ENCODE measurements at places on chromosomes 6 and 20.
A peak's percentile ranks its signal among the peaks of the same experiment; 100 is the strongest.

DNA sequence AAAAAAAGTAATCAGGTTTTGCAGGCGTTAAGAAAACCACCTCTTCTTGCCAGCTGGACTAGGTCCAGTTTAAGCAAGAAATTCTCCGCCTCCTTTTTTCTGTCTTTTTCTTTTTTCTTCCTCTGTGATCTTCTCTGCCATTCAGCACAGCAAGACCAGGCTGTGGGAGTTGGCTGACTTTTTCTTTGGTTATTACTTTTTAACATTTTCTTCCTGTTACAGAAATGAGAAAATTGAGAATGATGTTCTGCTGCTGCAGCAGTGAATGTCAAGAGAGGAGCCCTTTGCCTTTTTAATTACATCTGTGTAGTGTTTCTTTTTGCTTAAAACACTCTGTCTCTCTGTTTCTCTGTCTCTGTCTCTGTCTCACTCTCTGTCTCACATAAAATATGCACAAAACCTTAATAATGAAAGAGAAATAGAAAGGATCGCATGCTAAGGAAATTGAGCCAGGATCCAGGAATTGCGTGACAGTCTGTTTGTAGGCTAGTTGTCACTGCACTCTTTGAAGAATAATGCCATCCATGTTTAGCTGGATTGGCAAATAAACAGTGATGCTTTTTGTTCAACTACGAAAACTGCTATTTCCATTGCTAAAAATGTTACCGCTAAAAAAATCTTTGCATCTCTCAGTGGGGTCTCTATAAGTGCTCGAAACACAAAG is 103.2 kb upstream of the SUPT3H start:
- DNase-seq, result no peak

DNA sequence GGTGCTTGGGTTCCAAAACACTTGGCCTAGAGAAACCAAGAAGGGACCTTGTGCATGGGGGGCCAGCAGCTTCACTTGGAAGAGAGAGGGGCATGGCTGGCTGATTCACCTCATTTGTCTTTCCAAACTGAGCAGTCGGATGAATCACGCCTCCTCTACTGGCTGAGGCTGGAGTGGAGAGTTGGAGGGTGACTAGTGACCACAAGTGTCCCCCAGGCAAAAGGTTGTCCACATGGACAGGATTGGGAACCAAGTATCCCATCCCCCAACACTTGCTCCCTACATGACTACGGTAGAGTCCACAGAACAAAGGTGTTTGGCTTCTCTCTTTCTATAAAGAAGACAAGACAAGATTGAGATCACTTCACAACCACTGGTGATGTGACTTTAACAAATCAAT is 875.6 kb downstream of the QKI start:
- no peak for DNase-seq

- DNase-seq, result no peak
Measured at GRCh38 chr20:9270831-9271230, 201.9 kb downstream of the PLCB4 start.

- DNase-seq, result no peak
Measured at GRCh38 chr20:46260480-46260879, 47.8 kb downstream of the CDH22 start.

DNA sequence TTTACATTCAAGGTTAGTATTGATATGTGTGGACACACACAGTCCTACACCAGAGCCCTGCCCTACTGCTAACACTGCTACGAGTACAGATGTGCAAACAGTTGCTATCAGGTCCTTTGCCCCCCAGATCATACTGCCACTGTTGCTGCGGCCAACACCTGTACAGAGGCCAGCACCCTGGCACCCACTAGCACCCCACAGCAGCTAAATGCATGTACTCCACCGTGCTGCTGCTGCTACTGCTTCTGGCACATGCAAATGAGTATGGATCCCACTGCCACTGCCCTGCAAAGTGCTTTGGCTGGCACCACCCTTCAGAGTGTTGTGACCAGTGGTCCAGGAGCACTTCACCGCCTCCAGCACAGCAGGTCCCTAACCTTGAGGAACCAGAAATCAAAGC is 621.9 kb downstream of the GRIK2 start:
- DNase-seq, result no peak

- DNase-seq, result no peak
Measured at GRCh38 chr20:50694379-50695134, 3.2 kb upstream of the RIPOR3 start.

- no peak for DNase-seq
Measured at GRCh38 chr20:60822699-60823607, 429.1 kb upstream of the CDH4 start.

GRCh38 chr20:41428285-41428684 is 61.7 kb upstream of the EMILIN3 start:
- no peak for DNase-seq

GRCh38 chr20:24007758-24008157 is 19.2 kb upstream of the GGTLC1 start:
- no peak for DNase-seq

DNA sequence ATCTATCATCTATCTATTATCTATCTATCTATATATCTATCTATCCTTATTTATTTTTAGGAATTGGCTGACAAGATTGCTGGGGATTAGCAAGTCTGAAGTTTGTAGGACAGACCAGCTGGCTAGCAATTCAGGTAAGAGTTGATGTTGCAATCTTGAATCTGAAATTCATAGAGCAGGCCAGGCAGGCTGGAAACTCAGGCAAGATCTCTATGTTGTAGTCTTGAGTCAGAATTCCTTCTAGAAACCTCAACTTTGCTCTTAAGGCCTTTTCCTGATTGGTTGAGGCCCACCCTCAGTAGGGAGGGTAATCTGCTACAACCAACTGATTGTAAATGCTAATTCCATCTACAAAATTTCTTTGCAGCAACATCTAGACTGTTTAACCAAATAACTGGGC is 19.2 kb downstream of the MAPK13 start:
- no peak for DNase-seq

DNA sequence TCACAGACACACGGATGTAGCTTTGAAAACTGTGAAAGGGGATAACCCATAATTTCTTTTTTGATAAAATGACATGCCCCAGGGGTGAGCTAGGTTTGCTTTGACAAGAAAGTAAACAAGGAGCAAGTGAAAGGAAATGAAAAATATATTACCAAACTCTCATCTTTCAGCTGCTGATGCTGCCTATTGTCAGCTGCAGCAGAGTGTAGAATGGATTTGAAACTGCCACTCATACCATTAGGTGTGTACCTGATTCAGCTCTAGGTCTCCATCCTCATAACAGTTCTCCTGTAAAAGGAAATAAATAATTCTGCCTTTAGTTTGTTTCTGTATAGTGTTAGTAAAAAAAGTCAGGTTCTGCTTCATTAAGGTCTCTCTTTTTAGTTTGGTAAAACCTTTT is 415.1 kb upstream of the MARCKS start:
- no peak for DNase-seq

GRCh38 chr6:95577304-95578105 is at the start of gene MANEA:
Gene MANEA (plus strand): TSS chr6:95577535. CDS start chr6:95586440, 8,905 bp downstream.
- peak; percentile 58 for DNase-seq

GRCh38 chr6:3176562-3177355 is 19.4 kb upstream of the TUBB2A start:
- DNase-seq, result peak; percentile 14

DNA sequence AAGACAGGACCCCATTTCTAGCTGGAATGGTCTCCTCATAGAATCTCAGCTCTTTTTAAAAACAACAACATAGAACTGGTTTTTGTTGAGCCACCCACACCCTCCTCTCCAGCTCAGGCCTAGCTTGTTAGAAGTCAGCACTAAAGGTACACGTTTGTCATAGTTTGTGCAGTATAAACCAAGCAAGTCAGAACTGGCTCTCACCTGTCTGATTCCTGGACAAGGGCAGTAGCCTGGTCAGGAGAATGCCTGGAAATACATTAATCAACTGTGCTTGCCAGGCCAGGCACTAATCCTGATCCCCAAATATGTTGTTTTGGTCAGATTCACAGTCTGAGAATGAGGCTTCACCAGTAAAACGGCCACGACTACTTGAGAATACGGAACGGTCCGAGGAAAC is 296.7 kb downstream of the ZFAND3 start:
- DNase-seq, result no peak

DNA sequence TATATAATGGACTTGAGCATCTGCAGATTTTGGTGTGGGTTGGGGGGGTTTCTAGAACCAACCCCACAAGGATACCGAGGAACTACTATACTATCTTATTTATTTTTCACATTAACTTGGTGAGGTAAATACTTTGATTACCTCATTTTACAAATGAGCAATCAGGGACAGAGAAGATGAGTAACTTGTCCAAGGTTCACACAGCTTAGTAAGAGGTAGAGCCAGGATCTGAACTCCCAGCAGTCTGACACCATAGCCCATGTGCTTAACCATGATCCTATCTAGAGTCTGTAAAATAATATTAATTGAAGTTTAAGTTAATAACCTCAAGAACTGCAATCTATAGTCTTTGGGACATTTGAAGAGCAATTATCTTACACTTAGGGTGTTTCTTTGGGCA is 28.6 kb downstream of the DHX35 start:
- DNase-seq, result no peak

GRCh38 chr20:20872428-20872827 is 160.0 kb upstream of the RALGAPA2 start:
- no peak for DNase-seq

GRCh38 chr6:163862701-163863100 is 448.2 kb downstream of the QKI start:
- DNase-seq, result no peak

DNA sequence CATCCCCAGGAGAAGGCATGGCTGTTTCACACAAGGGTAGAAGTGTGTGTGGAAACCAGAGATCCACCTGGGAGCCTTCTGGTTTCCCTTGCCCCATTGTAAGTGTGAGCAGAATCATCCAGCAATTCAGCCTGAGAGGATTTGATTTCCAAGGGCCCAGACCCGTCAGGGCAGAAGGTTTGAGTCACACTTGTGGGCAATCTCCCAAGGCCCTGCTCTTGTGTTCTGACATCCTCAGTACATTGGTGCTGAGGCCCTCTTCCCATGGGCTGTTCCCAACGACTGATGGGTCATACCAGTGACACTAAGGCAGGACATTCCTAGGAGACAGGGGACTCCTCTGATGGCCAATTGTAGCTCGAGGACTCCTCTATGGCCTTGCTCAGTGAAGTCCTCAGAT is 58.2 kb upstream of the POLR1H start:
- DNase-seq, result no peak

DNA sequence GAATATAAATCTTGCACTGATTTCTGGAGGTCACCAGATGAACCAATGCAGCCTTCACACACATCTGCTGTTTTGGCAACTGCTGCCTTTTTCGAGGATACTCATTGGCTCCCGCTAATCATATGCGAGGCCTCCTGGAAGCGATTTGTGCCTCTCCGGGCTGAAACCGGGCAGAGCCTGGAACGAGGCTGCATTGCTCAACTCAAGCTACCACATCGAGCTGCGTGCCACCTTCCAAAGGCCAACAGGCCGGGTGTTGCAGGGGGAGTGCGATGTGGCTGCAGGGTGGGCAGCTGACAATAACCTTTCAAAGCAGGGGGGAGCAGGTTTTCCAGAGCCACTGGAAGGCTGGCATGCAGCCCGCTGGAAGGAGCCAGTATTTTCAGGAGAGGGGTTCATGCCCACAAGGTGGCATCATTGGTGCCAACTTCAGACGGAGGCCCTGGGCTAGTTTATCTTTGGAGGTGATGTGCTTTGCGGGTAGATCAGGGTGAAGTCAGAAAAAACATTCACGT is 122.6 kb upstream of the IFNGR1 start:
- DNase-seq, result peak; percentile 21

- DNase-seq, result no peak
Measured at GRCh38 chr6:81996414-81996813, 243.9 kb upstream of the TENT5A start.

DNA sequence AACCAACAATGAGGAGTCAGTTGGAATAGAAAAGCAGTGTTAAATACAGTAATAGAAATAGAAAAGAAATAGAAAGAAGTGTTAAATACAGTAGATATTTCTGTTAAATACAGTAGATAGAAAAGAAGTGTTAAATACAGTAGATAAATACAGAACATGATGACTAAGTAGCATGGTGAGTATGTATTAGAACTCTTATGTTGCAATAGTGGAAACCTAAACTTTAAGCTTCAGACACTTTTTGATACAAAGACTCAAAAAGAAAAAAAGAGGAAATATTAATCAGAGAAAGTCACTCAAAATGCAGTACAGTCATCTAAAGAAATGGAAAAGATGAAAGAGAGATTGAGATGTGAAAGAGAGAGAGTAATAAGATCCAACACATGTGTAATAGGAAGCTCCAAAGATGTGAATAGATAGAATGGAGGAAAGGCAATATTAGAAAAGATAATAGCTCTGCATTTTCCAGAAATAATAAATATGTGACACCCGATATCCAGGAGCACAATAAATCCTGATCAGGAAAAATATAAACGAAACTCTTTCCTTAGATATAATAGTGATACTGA is 131.5 kb upstream of the KCNK16 start:
- no peak for DNase-seq

DNA sequence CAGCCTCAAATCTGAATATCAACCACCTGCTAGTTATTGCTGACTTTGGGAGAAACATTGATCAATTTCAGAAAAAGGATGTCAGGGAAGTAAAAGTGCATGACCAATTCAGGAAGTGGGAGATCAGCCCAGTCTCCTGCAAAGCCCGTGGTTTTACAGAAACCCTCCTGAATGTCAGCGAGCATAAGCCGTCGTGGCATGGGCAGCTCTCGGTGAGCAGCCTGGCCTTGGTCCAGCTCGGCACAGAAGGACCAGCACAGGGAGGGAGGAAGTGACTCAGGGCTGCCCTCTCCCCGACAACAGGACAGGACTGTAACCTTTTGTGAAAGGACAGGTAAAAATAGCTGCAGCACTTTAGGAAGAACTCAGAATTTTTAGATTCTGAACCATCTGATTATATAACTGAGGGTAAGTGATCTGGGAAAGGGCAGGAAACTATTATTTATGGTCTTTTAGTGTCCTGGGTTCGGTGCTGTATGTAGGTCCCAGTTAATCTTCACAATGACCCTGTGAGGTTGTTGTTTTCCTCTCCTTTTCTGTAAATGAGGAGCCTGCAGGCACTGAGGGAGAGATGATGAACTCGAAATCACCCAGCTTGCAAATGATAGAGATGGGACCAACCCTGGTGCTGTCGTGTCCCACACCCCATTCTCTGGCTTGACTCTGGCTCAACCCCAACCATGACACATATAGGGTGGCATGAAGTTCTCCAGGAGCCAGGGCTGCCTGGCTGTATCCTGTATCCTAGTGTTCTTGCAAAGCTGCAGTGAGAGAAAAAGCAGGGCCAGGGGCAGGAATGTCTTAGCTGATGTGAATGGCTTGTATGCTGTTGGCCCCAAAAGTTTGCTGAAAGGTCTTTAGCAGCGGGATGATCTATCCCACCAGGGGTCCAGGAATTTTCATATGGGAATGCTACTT is 37.6 kb downstream of the NRN1 start:
- DNase-seq, result no peak

DNA sequence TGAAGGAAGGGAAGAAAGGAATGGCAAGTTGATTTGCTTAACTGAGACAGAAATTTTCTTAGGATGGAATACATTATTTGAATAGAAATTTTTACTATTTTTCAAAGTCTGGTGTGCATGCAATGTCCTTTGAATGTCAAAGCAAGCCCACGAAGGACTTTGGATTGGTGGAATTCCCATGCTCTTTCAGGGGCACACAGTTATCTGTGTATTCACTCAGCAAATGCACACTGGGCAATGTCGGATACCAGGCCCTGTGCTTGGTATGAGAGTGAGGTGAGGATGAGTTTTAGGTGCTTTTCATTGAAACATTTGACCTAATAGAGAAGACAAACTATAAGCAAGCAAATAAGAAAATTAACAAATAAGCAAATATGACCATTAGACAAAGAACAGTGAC is 73.3 kb downstream of the SYCP2L start:
- DNase-seq, result no peak

- DNase-seq, result no peak
Measured at GRCh38 chr20:49583669-49584417, 15.9 kb upstream of the PTGIS start.
